ENCODE measurements at places on chromosomes 1 and 21.

DNA sequence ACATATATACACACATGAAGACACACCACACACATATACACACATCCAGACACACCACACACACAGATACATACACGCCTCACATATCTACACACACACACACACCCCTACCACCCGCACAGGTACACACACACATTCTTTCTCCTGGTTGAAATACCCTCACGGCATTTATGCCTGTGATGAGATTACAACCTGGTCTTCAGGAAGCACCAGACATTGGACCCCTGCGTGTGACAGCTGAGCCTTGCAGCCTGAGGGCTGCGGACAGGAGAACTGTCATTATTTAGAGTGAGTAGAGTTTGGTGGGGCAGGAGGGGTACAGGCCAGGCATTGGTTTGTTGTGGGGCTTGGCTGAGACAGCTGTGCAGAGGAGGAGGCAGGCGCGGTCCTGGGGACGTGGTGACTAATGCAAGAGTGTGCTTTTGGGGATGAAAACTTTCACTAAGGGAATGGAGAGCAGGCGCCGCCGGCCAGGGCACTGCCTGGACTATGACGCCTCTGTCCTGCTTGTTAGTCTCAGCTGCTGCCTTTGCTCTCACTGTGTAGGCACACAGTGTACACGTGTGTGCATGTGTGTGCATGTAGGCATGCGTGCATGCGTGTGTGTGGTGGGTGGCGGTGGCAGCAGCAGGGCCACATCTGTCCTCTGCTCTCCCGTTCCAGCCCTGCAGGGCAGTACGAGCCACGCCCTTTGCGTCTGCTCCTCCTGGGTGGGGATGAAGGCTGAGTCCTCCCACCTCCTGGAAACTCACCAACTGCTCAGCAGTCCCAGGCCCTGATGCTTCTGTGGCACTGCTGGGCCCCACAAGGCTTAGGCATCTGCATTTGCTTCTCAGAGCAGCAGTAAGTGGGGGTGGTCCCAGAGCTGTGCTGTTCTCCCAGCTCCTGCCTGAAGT, 57.6 kb downstream of the SPSB1 start:
- DNase-seq = no peak

- no peak for DNase-seq
Measured at GRCh38 chr1:54619749-54620148, 3.6 kb downstream of the FAM151A start.

- DNase-seq = no peak
Measured at GRCh38 chr1:33736496-33736895, 127.4 kb upstream of the HMGB4 start.

DNA sequence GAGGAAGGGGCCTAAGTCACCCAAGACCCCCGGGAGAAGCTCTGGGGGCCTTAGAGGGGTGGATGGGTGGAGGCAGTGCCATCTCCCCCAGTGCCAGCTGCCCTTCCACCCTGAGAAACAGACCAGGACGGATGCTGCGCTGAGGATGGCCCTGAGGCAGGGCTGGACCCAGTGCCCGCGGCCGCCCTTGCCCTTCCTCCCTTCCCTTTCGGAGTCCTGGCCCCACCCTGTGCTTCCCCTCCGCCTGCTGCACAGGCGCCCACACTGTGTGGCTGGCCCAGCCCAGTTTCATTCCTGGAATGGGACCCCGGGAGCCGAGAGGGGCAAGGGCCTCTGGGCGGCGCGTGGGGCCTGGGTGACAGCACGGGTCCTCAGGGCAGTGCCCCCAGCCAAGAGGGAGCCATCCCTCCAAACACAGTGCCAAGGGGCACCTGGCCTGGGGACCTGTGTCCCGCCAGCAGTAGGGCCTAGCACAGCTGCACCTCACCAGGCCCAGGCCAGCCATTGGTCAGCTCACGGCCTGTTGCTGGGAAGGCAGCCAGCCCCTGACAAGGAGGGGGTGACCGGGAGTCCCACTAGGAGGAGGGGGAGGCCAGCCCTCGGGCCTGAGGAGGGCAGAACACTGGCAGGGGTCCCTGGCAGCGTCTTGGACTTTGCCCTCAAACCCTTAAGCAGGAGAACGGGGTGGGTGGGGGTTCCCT, 13.4 kb upstream of the SKI start:
- no peak for DNase-seq

DNA sequence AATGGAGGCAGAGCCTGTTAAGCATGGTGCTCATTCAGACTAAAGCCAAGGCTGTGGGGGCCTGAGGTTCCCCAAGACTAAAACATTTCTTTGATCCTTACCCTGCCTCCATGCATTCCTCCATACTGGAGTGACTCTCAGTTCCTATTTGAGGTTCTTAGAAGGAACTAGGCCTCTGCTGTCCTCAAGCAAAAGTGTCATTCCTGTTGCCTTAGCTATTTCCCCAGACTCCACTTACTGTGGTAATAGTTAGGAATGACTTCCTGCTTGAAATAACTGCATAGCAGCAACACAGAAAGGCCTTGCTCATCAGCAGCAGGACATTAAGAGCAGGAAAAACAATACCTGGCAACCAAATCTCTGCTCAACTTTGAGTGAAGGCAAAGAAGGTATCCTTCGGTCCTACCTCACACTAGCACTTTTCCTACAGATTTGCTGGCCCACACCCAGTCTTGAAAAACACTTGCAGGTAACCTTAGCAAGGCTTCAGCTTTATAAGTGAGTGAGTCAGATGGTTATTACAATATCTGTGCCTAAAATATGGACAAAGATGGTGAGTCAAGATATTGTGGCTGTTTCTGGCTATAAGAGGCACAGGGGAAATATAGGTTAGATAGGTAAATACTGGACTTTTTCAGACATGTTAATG, 14.8 kb downstream of the LRRC41 start:
- DNase-seq = no peak

- DNase-seq = peak; percentile 72
Measured at GRCh38 chr1:230797942-230798365, 50.8 kb downstream of the CAPN9 start.

DNA sequence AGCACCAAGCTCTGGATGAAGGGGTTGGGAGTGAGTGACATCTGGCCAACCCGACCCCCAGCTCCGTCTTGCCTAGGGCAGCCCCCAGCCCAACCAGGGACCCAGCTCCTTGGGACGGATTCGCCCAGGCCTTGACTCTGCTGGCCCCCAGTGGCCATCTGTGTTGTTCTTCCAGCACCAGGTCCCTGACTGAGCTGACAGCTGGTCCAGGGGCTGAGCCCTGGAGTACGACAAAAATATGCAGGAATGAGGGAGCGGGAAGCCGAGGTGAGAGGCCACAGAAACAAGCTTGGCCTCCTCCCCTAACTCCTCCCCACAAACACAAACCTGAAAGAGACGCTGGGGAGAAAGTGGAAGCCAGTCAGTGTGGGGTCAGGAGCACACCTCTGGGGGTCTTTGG, 55.0 kb upstream of the PAX7 start:
- peak; percentile 23 for DNase-seq

GRCh38 chr1:178652506-178653490, 72.2 kb upstream of the RALGPS2 start:
- DNase-seq = no peak

DNA sequence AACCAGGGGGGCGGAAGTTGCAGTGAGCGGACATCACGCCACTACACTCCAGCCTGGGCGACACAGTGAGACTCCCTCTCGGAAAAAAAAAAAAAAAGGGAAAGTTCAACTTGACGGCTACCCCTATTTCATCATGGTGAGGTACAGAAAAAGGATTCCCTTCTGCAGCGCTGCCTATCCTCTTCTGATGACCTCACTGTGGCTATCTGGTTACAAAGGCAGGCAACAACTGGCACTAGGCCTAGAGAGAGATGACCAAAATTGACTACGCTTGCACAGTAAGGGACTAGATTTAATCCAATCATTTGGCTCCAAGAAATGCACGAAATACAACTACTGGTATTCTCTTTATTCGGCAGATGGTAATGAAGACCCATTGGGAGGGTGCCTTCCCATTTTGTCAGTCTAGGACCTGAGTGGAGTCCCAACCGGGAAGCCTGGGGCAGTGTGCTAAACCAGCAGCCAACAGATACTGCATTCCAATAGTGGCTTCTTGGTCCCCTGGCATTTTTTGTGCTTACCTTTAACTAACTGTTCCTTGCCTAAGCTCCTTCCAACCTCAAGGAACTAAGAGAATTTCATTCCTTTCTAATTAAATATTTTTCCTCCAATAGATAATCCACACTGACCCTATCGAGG, 36.6 kb downstream of the ITPKB start:
- peak; percentile 38 for DNase-seq

DNA sequence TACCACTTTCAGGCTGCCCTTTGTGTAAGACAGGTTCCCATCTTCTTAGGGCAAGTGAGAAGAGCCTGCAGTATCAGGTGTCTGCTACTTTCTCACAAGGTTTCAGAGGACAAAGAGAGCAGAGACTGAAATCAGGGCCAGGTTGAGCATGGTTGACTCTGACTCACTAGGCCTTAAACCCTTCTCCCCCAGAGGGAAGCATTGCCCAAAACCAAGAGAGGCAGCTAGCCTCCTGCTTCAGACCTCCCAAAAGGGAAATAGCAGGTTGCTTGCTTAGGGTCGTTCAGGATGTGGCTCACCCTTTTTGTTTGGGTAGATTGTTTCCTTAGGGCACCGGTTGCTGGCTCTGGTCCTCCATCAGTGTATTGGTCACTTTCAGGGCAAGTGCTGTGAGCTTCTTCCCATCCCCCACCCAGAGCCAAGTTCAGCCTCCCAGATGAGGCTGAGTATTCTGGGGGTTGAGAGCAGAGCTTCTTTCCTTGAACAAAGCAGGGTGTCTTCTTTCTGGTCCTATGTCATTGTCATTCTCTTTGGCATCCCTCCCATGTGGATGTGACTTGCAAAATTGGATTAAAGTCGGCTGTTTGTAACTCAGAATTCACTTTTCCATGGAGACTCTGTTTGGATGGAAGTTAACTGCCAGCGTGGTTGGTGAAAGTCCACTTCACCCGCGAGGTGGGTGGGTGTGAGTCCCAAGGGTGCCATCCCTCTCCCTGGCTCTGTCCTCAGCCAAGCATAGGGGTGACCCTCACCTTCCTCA, 55.5 kb upstream of the GALNT2 start:
- DNase-seq = no peak

GRCh38 chr1:228009116-228009827, 2.5 kb downstream of the WNT3A start:
- DNase-seq = no peak

GRCh38 chr1:39540504-39541031, 36.0 kb downstream of the PABPC4 start:
- no peak for DNase-seq

DNA sequence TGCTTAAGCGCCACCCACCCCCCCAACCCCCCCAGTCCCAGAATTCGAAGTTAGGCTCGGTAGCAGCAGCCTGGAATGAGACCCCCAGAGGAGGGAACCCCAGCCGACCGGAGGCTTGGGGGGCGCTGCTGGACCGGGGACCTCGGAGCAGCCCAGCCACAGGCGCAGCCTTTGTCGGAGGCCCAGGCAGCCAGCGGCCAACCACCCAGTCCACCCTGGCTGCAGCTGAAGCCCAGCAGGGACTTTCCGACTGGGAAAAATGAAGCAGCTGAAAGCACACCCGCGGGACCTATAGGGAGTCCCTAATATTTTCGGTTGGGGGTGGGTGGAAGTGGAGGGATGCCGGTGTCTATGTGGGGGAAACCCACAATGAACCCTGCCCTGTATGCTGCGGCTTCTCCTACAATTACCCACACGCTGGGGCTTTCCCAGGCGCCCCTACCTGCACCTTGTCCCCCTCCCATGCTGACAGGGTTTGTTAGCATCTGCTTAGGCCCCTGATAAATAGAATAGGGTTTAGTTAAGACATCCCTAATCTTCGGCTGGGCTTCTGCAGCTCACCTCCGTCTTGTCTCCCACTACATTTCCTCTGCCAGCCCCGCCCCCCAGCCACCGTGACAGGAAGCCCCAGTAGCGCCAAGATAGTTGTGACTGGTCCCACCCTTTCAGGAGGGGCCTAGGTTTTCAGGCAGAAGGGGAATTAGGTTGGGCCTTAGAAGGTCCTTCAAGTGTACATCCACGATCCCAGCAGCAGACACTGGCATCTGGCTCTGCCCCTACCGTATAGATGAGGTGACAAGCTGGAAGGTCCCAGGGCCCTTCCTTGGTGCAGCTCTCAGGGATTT, 838 bp downstream of the CCDC28B start:
- DNase-seq = no peak

- DNase-seq = no peak
Measured at GRCh38 chr21:35697321-35697808, 363.0 kb downstream of the SETD4 start.
